A549 treated with ZK216348 at 1 μM for 4 hours (cell line): ENCODE measurements at places on chromosomes 6 and 20. TPM values are rescaled to one million over a fixed set of nuclear protein-coding genes. Genes with fewer than 3 reads are reported as not detected.

The TSBP1 gene
- not detected in 5 replicates for total RNA-seq

The FRK gene
- 0.93 to 1.7 TPM (median 1.3 TPM) in 5 replicates for total RNA-seq

The APMAP gene
- total RNA-seq: 145 to 179 TPM (median 170 TPM) in 5 replicates

The SLC12A5 gene
- total RNA-seq: 12.2 to 17.7 TPM (median 14.1 TPM) in 5 replicates

The DYNLT2 gene
- total RNA-seq: 0.43 to 1.2 TPM (median 0.67 TPM) in 5 replicates

The BAK1 gene
- total RNA-seq: 28.0 to 41.5 TPM (median 40.7 TPM) in 5 replicates

The UBE3D gene
- total RNA-seq: 3.2 to 4.5 TPM (median 3.6 TPM) in 5 replicates

The LIN28B gene
- total RNA-seq: 0.81 to 1.8 TPM (median 1.6 TPM) in 5 replicates

The MRPS18B gene
- 69.2 to 93.2 TPM (median 71.7 TPM) in 5 replicates for total RNA-seq

The LRFN2 gene
- total RNA-seq: not detected in 5 replicates

The GGT7 gene
- total RNA-seq: 4.8 to 9.1 TPM (median 7.1 TPM) in 5 replicates

The MUC21 gene
- total RNA-seq: 0.05 TPM in 1 of 5 replicates, not detected in the others

The BCLAF1 gene
- 64.2 to 132 TPM (median 79.7 TPM) in 5 replicates for total RNA-seq

The SCUBE3 gene
- total RNA-seq: 0.05 to 0.08 TPM (median 0.07 TPM) in 5 replicates

The PRICKLE4 gene
- total RNA-seq: 0.70 to 1.6 TPM (median 1.1 TPM) in 4 of 5 replicates, not detected in the other

The MTHFD1L gene
- 37.0 to 47.5 TPM (median 44.3 TPM) in 5 replicates for total RNA-seq

The CRISP3 gene
- total RNA-seq: not detected in 5 replicates

The RNASET2 gene
- total RNA-seq: 13.4 to 18.2 TPM (median 15.2 TPM) in 5 replicates

The NMBR gene
- total RNA-seq: not detected in 5 replicates

The C6orf52 gene
- 1.4 to 2.7 TPM (median 2.0 TPM) in 5 replicates for total RNA-seq
